ENCODE measurements at places on chromosomes 5 and 9. TPM values are rescaled to one million over a fixed set of nuclear protein-coding genes. Genes with fewer than 3 reads are reported as not detected.

Gene F12
- 22.1 TPM for total RNA-seq

Gene SHC3
- 0.22 TPM for total RNA-seq

Gene ANKRD34B
- total RNA-seq: 0.17 TPM

Gene SPOCK1
- 13.8 TPM for total RNA-seq

Gene HMMR
- total RNA-seq: 21.5 TPM

Gene SOX30
- total RNA-seq: not detected

Gene TLX3
- total RNA-seq: not detected

Gene CDX1
- not detected for total RNA-seq

Gene BASP1
- total RNA-seq: 240 TPM

Gene SERF1A
- total RNA-seq: 0.99 TPM

Gene CCDC192
- not detected for total RNA-seq

Gene PCDHGC5
- total RNA-seq: not detected

Gene ECSCR
- total RNA-seq: not detected

Gene C5orf34
- total RNA-seq: 5.3 TPM

Gene SPINK13
- not detected for total RNA-seq

Gene ACOT12
- total RNA-seq: not detected

Gene APBA1
- total RNA-seq: 0.16 TPM

Gene PCDHGB4
- total RNA-seq: 0.56 TPM

Gene F2R
- total RNA-seq: 53.0 TPM

Gene TPPP
- 7.4 TPM for total RNA-seq

All from A549 treated with Hydrocortisone at 1 μM for 4 hours (cell line).